ENCODE measurements at places on chromosomes 11 and 22.

DNA sequence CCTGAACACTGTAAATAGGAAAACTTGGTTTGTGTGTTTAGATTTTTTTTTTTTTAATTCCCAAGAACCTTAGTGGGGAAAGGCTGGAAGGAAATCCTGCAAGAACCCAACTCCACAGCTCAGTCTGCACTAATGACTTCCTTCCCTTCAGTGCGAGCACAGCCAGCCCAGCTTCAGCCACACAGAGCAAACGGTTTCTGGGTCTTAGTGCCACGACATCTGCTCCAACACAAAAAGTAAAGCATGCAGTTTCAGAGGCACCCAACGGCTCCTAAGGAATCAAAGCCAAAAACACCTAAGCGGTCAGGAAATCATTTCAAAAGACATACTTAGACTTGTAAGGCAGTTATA lies 236.1 kb downstream of the TTC28 start:
- peak; percentile 80 for DNase-seq

- no peak for DNase-seq
Measured at GRCh38 chr11:19995145-19995544, 165.1 kb downstream of the DBX1 start.

DNA sequence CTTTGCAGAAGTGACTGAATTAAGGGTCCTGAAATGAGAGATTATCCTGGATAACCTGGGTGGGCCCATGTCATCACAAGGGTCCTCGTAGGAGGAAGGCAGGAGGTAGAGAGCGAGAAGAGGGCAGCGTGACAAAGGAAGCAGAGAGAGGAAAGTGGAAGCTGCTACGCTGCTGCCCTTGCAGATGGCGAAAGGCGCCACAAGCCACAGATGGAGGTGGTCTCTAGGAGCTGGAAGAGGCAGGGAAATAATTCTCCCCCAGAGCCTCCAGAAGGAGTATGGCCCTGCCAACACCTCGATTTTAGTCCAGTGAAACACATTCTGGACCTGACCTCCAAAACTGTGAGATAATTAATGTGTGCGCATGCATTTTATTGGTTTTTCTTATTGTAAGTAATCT lies 13.4 kb downstream of the TMEM184B start:
- DNase-seq: no peak

- no peak for DNase-seq
Measured at GRCh38 chr11:57357856-57358255, 19.7 kb downstream of the P2RX3 start.

DNA sequence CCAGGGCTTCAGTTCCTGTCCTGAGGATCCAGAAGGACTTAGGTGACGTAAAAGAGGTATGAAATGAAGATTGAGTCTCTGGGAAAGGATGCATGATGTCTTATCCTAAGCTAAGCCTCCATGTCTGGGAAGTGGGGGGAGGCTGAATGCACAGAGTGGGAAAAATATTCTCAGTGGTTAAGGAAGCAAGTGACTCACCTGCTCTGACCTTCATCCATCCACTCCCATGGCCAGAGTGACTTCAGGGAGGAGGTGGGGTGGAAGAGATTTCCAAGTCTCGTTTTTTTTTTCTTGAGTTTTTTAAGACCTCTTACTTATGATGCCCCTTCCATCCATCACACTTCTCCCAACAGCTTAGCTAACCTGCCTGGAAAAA lies 32.5 kb upstream of the POLD3 start:
- no peak for DNase-seq

- peak; percentile 53 for DNase-seq
Measured at GRCh38 chr11:119147604-119148333, 1.1 kb upstream of the ABCG4 start.

- no peak for DNase-seq
Measured at GRCh38 chr11:70462818-70463477, 64.6 kb downstream of the CTTN start.

GRCh38 chr11:70504246-70505020 lies 106.1 kb downstream of the CTTN start:
- no peak for DNase-seq

DNA sequence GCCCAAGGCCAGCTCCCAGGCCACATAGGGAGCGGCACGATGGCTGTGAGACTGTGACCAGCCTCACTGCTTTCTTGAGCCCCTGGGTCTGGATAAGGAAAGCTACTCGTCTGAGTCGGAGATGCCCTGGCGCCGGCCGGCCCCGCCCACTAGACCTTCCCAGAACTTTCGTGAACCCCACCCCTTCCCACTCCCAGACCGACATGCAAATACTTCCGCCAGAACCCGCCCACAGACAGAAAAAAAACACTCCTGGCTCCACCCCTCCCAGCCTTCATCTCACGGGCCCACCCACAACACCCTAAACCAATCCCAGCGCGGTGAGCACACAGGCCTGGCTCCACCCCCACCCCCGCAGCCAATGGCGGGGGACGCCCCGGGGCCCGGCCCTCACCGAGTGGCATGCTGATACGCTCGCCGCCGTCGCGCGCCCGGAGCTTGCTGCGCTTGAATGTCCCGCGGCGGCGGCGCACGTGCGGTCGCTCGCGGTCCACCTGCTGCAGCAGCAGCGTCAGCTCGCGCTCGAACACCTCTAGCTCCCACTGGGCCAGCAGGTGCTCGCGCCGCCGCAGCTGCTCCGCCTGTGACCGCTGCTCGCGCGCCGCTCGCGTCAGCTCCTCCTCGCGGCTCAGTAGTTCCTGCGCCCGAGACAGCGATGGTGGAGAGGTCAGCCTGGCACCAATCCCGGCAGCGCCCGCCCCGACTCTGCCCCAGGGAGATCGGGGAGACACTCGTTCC lies 7.0 kb downstream of the MAP3K11 start:
- peak; percentile 34 for DNase-seq

- no peak for DNase-seq
Measured at GRCh38 chr11:120608760-120609211, 97.2 kb downstream of the GRIK4 start.

GRCh38 chr11:17386331-17387084 lies 2.0 kb downstream of the KCNJ11 start:
- peak; percentile 81 for DNase-seq

DNA sequence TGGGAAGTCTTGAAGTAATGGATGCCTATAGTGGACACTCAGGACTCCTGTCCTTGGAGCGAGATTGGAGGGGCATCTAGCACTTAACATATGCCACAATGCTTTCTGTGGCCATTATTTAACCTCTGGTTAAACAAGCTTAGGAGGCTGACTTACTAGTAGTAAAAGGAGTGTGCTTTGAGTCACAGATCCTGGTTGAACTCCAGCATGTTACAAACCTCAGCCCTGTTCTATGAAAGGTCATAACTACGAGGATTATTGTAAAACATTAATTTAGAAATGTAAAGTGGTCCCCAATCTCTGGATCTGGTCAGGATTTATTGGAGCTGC lies 1.1 kb upstream of the LBHD1 start:
- no peak for DNase-seq

DNA sequence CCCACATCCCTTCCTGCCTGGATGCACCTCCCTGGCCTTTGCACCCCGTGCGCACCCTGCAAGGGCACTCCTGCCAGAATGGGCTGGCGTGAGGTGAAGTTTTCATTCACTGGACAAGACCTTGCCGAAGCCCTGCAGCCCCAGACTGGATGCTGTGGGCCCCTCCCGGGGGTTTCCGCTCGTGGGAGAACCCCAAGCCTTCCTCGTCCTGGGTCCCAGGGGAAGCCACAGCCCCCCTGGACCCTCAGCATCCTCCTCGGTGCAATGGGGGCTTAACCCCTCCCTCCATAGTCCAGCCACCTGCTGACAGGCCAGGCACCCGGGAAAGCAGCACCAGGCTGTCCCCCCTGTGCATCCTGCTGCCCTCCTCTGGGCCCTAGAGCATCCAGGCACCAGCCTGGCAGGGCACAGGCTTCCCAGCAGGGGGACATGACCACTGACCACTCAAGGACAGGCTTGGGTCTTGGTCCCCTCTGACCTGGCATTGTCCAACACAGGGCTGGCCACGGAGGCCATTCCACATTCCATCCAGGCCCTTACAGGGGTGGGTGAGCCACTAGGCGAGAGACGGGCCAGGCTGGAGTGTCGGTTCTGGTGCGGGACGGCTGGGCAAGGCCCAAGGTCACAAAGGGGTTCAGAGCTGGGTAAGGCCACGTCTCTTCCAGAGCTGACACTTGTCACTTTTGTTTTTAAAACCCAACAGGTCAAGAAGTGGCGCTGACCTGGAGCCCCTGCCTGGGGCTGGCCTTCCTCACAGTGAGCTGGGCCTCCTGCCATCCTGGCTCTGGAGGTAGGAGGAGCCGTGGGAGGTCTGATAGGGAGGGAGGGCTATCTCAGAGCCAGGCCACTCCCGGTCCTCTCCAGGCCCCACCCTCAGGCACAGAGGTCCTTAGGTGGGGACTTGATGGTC lies 41.5 kb upstream of the PPARA start:
- DNase-seq: no peak

GRCh38 chr22:18952022-18952421 lies 15.9 kb upstream of the PRODH start:
- no peak for DNase-seq

DNA sequence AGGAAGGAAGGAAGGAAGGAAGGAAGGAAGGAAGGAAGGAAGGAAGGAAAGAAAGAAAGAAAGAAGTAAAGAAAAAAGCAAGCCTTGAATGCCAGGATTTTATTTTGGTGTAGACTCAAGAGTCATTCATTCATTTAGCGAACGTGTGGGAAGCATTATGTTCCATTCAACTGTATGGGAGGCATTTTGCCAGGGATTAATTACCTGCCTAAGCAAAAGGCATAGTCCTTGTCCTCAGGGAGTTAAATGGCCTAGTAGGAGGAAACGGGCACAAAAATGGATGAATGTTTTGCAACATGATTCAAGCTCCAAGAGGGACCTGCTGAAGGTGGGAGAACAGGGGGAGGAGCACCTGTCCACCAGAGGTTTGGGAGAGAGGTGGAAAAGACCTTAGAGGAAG lies 16.2 kb upstream of the ZNRF3 start:
- no peak for DNase-seq

DNA sequence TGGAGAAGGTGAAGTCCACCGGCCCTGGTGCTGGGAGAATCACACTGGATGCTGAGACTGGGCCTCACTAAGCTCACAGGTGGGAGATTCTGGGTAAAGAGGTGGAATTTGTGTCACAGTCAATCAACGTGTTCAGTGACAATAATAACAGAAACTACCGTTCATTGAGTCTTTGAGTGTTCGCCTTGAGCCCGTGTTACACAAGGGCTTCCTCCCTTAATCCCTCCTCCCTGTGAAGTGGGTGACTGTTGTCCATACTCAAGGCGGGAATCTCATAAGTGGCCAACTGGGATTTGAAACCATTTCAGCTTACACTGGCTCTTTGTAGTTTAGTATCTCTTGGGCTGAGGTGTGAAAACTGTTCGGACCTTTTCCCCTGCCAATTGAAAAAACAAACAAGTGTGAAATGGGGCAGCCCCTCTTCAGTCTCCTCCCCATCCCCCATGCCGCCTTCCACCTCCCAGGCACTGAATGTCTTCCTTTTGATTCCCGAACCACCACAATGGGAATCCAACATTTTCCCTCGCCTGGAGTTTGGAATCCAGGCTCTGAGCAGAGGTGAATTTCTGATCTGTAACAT lies 502.4 kb downstream of the MIAT start:
- no peak for DNase-seq

- no peak for DNase-seq
Measured at GRCh38 chr22:39212721-39213376, 31.9 kb downstream of the PDGFB start.

DNA sequence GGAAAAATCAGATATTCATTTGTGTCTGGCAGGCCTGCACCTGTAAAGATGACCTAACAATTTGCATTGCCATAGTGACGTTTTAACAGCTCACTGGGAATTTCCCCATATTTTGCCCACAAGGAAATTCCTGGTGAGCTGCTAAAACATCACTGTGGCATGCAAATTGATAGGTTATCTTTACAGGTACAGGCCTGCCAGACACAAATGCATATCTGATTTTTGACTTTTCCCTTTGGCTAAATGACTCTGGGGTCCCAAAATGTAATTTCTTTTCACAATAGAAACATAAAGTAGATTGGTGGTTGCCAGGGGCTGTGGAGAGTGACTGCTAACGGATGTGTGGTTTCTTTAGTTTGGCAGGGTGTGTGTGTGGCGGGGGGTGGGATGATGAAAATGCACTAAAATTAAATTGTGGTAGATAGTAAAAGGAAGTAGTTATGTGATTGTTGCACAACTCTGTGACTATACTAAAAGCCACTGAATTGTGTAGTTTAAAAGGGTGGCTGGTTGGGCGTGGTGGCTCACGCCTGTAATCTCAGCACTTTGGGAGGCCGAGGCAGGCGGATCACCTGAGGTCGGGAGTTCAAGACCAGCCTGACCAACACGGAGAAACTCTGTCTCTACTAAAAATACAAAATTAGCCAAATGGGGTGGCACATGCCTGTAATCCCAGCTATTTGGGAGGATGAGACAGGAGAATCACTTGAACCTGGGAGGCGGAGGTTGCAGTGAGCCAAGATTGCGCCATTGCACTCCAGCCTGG lies 18.5 kb upstream of the FEZ1 start:
- DNase-seq: peak; percentile 65

Measured in DND-41 (cell line).